SIG-M5 (cell line): ENCODE measurements at places on chromosomes 6 and 20.

DNA sequence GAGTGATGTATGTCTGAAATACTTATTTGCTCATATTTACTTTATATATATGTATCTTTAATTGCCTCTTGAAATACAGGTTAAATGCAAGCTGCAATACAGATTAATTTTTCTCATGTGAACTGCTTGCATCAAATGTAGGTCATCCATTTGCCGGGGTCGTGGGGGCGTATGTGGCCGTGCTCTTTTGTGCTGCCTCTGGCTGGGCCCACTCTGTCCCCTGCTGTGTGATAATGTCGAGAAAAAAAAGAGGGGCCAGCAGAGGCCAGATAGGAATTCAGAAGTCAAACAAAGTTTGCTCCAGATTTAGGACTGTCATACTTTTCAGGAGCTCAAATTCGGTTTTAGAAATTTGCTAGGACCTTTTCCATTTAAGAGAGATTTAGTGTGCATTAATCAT is 459.6 kb upstream of the SOX4 start:
- DNase-seq, result no peak

DNA sequence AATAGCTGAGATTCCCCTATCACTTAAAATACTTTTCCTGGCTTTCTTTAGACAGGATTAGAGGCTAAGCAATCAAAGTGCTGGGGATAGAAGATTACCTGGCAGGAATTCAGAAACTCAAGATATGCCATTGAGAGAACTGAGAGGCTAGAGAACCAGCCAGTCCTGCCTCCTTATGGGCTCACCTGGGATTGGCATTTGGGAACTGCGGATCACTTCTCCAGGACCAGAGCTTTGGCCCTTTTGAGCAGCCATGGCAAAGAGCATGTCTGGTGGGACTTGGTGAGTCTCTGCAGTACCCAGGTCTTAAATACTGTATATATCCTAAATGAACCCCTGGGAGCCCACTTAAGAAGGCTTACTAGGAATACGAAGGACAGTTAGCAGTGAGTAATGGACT is 399.1 kb downstream of the BTBD3 start:
- no peak for DNase-seq

- DNase-seq, result no peak
Observed at GRCh38 chr6:88045521-88046136, 2.0 kb upstream of the SPACA1 start.

GRCh38 chr20:33746325-33746998 is 14.7 kb downstream of the ZNF341 start:
- no peak for DNase-seq

- no peak for DNase-seq
Observed at GRCh38 chr6:144307880-144308279, 22.7 kb downstream of the UTRN start.

DNA sequence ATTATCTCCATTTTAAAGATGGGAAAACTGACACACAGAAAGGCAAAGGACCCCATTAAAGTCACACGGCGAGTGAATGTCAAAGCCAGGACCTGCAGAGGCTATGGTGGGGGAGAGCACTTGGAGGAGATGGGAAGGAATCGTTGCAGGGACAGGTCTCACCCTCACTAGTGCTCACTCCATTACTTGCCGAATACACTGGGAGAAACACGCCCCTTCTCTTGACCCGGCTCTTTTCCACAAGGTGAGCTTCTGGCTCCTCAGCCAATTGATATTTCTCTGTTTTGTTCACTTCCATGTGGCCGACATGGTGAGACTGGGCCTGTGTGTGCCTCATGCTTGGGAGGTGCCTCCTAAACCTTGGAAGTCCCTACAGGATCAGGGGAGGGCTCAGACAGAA is 117.8 kb upstream of the KCNG1 start:
- DNase-seq, result no peak

GRCh38 chr6:19435755-19436154 is 401.4 kb upstream of the ID4 start:
- DNase-seq, result no peak
